ENCODE measurements at places on chromosomes 4 and X.

- no peaks in the 10 kb centered on the region for H3K4me1 ChIP-seq
- H3K4me3 ChIP-seq: no peak overlapping the region
- DNase-seq: no peak
These were observed 42.0 kb upstream of the GBA3 start for GRCh38 chr4:22650771-22651170.

DNA sequence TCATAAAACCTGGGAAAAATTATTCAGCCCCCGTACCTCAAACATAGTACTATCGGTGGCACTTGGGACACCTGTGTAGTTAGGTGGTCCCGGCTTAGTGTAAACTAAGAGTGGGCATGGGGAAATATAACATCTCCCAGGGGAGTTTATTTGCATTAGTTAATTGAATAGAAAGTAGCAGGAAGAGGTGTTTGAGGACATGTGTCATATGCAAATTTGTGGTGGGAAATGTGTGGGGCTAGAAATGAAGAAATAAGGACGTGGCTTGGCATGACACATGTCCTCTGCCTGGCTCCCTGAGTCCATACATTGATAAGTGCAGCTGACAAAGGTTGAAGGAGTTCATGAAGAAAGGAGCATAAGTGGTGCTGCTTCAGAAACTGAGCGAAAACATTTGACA, 483.6 kb downstream of the SH2D1A start:
- no peaks in the 10 kb centered on the region for H3K36me3 ChIP-seq
- no peak overlapping the region for H3K4me3 ChIP-seq
- H3K4me1 ChIP-seq: peaks cover 13% of the 10 kb centered on the region
- H3K27ac ChIP-seq: no peak overlapping the region
- H3K27me3 ChIP-seq: no peaks in the 10 kb centered on the region

GRCh38 chr4:123449362-123449761, 52.8 kb downstream of the SPRY1 start:
- H3K36me3 ChIP-seq: no peaks in the 10 kb centered on the region
- no peaks in the 10 kb centered on the region for H3K27me3 ChIP-seq
- no peak for DNase-seq

DNA sequence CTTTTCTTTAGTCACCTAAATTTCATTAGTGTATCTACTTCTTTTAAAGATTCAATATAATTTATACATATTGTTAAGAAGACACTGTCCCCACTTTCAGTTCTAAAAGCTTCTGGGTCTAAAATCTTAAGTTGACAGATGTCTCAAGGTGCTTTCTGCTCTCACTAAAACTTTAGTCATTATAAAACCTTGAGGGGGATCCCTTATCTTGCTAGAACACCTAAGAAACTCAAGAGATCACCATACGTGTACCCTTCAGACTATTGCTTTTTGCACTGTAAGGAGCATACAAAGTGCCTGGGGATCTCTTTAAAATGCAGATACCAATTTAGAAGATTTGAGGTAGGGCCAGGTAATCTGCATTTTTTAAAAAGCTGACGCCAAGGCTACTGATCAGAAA, 30.1 kb downstream of the CYBB start:
- no peak for DNase-seq
- no peaks in the 10 kb centered on the region for H3K36me3 ChIP-seq
- H3K4me3 ChIP-seq: no peak overlapping the region
- H3K27me3 ChIP-seq: peaks cover 4% of the 10 kb centered on the region
- H3K4me1 ChIP-seq: peaks cover 10% of the 10 kb centered on the region
- no peak overlapping the region for H3K27ac ChIP-seq
